Spleen (tissue), 13 donors: ENCODE measurements at places on chromosomes 3 and 15.

GRCh38 chr15:86797135-86797534, 717.5 kb downstream of the AGBL1 start:
- no peak overlapping the region for H3K4me3 ChIP-seq
- no peaks in the 10 kb centered on the region for H3K4me1 ChIP-seq
- no peak overlapping the region for H3K27ac ChIP-seq
- H3K27me3 ChIP-seq = no peaks in the 10 kb centered on the region
- H3K36me3 ChIP-seq = no peaks in the 10 kb centered on the region

DNA sequence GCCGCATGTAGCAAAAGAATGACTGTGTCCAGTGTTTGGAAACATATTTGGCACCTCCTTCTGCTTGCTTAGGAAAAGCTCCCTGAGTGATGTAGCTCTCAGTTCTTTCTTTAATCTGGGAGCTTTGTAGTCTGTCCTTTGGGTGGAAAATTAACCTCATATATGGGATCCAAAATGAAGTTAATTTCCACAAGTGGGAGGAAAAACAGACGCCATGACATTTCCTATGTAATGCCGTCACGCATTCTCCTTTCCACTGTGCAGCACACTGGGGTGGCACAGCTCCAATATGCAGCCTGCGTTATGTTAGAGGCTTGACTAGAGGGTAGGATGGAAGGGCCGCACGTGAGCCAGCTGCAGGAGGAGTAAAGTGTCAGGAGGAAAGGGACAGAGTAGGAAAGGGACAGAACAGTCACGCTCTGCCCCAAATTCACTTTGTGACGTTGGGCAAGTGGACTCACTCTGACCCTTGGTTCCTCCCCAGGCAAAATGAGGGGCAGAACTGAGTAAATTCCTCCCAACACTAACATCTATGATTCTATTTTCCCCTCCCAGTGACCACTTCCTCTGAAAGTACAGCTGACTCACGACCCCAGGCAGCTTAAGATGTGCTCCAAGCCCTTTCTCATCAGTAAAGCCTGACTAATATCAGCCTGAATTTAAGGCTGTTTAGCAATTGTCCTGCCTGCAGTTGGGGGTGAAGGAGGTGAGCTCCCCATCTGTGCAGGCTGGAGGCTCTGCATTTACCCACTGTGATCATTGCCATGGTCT, 176.5 kb upstream of the PFN2 start:
- no peaks in the 10 kb centered on the region for H3K4me1 ChIP-seq
- H3K27ac ChIP-seq = no peak overlapping the region
- no peaks in the 10 kb centered on the region for H3K27me3 ChIP-seq
- no peak overlapping the region for H3K4me3 ChIP-seq

DNA sequence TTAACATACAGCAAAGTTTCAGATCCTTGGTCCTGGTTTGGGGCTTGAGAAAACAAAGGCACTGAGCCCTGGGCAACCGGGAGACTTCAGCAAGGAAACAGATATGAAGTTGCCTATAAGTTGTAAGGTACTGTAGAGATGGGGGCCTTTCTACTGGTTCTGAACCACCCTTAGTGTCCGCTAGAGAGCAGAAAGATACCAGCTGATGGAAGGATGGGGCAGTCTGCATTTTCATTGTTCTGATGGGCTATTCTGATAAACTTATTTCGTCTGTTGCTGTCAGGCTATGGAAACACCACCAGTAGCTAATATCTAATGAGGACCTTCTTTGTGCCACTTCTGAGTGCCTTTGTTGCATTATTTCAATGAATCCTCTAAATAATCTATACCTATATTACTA, 38.7 kb downstream of the FGD5 start:
- peaks cover 33% of the 10 kb centered on the region for H3K4me1 ChIP-seq
- no peak overlapping the region for H3K4me3 ChIP-seq
- H3K36me3 ChIP-seq = no peaks in the 10 kb centered on the region
- H3K27ac ChIP-seq = no peak overlapping the region
- H3K27me3 ChIP-seq = no peaks in the 10 kb centered on the region

- H3K27me3 ChIP-seq = no peaks in the 10 kb centered on the region
- no peaks in the 10 kb centered on the region for H3K36me3 ChIP-seq
- peaks cover 10% of the 10 kb centered on the region for H3K4me1 ChIP-seq
- H3K4me3 ChIP-seq = no peak overlapping the region
- H3K27ac ChIP-seq = no peak overlapping the region
- no peak for DNase-seq
Observed at GRCh38 chr3:66479532-66479947, 21.3 kb downstream of the LRIG1 start.

GRCh38 chr3:58335652-58335947, 2.9 kb downstream of the PXK start:
- H3K36me3 ChIP-seq = no peaks in the 10 kb centered on the region
- DNase-seq = no peak

DNA sequence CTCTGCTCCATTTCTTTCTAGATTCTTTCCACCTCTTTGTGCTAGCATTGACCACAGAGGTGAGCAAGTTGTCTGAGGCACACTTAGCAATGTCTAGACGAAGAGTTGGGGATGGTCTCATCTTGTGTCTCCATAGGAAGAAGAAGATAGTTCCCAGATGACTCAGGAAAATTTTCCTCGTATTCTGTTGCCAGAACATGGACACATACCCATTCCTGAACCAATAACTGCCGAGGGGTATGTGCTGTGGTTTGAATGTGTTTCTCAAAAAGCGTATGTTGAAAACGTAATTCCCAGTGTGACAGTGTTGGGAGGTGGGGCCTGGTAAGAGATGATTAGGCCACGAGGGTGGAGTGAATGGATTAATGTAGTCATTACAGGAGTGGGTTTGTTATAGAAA, 107.5 kb upstream of the GALNT15 start:
- DNase-seq = no peak
- H3K36me3 ChIP-seq = no peaks in the 10 kb centered on the region
- no peak overlapping the region for H3K27ac ChIP-seq
- H3K4me1 ChIP-seq = peaks cover 7% of the 10 kb centered on the region

- H3K36me3 ChIP-seq = no peaks in the 10 kb centered on the region
- DNase-seq = no peak
- H3K27ac ChIP-seq = no peak overlapping the region
- no peak overlapping the region for H3K4me3 ChIP-seq
Observed at GRCh38 chr15:31500766-31501449, 174.3 kb downstream of the KLF13 start.

GRCh38 chr3:54818486-54818885, 109.4 kb downstream of the LRTM1 start:
- H3K4me1 ChIP-seq = no peaks in the 10 kb centered on the region
- H3K36me3 ChIP-seq = no peaks in the 10 kb centered on the region
- no peak for DNase-seq
- no peak overlapping the region for H3K4me3 ChIP-seq
- no peaks in the 10 kb centered on the region for H3K27me3 ChIP-seq
- H3K27ac ChIP-seq = no peak overlapping the region
